T-helper 17 cell (primary cell): ENCODE measurements at places on chromosomes 2 and 18.

GRCh38 chr2:64328415-64328722 is 125.6 kb upstream of the LGALSL start:
- no peak for DNase-seq

- DNase-seq, result no peak
These were observed 92.2 kb upstream of the ITGB6 start for GRCh38 chr2:160292225-160292624.

GRCh38 chr2:46855805-46856204 is 59.8 kb downstream of the MCFD2 start:
- DNase-seq, result no peak

GRCh38 chr2:131143803-131144202 is 38.7 kb downstream of the PLEKHB2 start:
- DNase-seq, result no peak
